Thyroid gland (tissue), 4 donors: ENCODE measurements at places on chromosomes 7 and 10. TPM values are rescaled to one million over a fixed set of nuclear protein-coding genes. Genes with fewer than 3 reads are reported as not detected.

MUC3A gene
- under 0.01 TPM for total RNA-seq

DNA sequence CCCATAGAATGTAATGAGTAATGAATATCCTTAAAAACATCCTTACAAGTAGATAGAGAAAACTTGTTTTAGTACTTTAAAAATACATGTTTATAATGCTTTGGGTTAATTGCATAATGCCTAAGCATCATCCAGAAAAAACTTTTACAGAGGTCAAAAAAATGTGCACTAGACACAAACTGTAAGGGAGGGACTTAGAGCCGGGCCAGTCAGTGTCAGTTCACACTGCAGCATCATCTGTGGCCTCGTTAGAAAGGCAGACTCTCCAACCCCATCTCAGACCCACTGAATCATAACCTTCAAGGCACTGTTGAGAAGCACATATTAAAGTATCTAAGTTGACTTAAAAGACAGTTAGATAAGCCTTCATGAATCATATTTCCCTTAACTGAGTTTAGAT lies 230.1 kb upstream of the PRPS1L1 start:
- no peak for DNase-seq

ZNF425 gene
- 12.8 TPM for total RNA-seq

GRCh38 chr10:44347609-44348400 lies 37.1 kb downstream of the CXCL12 start:
- DNase-seq, result no peak

DCLRE1C gene
- 17.9 TPM for total RNA-seq

- DNase-seq, result no peak
Measured at GRCh38 chr7:836429-836828, 4.2 kb downstream of the SUN1 start.

GRCh38 chr10:132908621-132909295 lies 33.6 kb downstream of the CFAP46 start:
- no peak for DNase-seq

GRCh38 chr7:140267381-140268226 lies 90.8 kb upstream of the KDM7A start:
- no peak for DNase-seq

GRCh38 chr10:11853468-11853867 lies 30.3 kb downstream of the PROSER2 start:
- DNase-seq, result no peak

GRCh38 chr10:46254467-46254866 lies 32.3 kb upstream of the ANTXRL start:
- DNase-seq, result no peak

DNA sequence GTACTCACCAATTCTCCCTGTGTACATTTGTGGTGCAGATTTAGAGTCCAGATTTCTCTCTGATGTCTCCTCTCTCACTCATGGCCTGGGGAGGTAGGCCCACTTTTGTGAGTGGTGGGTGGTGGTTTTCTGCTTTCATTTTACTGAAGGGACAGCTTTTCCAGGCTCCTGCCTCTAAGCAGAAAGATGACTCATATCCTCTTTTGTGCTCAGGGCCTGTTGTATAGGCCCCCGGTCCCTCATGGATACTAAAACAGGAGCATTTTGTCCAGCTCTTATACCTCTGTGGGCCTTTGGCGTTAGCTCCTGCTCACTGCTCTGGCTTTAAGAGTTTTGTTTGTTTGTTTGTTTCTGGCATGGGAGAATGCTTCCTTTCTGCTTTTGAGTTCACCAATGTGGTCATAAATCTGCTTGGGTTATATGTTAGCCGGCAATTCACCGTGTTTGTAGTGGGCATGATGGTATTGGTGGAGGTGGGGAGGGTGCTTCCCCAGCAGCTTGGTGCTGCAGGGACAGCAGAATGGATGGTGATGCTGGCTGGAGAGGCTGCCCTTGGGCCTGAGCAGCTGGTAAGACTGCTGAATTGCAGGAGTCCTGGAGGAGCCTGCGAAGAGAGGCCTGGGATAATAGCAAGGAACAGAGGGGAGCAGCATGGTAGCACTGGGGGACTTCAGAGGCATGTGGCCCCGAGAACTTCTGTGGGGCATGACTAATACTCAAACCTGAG lies 468.7 kb downstream of the RPS24 start:
- DNase-seq, result no peak

MYO1G gene
- 1.2 TPM for total RNA-seq

ITPRID1 gene
- total RNA-seq, result not detected

SERPINE1 gene
- 18.6 TPM for total RNA-seq

ARMC3 gene
- 0.73 TPM for total RNA-seq

SPDYE2 gene
- not detected for total RNA-seq

DNAH11 gene
- total RNA-seq, result 29.9 TPM

HECTD2 gene
- 16.0 TPM for total RNA-seq

- DNase-seq, result no peak
Measured at GRCh38 chr7:55242613-55243012, 122.5 kb upstream of the LANCL2 start.

GRCh38 chr10:27440478-27440877 lies 63.6 kb upstream of the RAB18 start:
- no peak for DNase-seq

- no peak for DNase-seq
Measured at GRCh38 chr7:45638916-45639315, 64.7 kb downstream of the ADCY1 start.

C7orf33 gene
- not detected for total RNA-seq

GRCh38 chr7:55538538-55538937 lies 33.8 kb downstream of the VOPP1 start:
- DNase-seq, result no peak

FGL2 gene
- 66.5 TPM for total RNA-seq

DNA sequence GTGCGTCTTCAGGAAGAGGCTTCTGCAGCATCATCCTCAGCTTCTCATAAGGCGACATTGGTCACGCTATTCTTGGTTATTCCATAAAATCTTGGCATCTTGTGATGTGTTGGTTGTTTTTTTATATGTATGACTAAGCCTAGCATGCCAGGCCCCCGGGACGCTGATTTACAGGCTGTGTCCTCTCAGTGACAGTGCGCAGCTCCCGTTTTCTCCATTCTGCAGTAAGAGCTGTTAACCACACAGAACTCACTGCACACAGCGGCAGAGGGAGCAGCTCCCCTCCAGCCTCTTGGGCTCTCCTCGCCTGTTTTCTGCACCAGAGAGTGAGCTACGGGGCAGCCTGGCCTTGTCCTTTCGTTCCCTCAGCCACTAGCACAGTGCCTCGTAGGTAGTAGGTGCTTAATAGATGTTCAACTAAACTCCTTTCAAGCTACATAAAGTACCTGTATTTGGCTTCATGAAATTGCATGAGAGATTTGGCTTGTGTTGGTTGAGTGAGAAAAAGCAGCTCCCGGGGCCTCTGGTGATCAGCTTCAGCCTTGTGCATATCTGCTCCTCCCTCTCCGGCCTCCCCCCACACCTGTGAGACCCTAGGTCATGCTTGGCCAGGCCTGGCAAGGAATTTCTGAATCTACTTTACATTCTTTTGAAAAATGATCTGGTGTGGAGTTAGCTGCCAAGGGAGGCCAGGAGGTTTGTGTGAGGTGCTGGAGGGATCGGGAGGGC lies 116.2 kb downstream of the WDR37 start:
- DNase-seq, result no peak

DNA sequence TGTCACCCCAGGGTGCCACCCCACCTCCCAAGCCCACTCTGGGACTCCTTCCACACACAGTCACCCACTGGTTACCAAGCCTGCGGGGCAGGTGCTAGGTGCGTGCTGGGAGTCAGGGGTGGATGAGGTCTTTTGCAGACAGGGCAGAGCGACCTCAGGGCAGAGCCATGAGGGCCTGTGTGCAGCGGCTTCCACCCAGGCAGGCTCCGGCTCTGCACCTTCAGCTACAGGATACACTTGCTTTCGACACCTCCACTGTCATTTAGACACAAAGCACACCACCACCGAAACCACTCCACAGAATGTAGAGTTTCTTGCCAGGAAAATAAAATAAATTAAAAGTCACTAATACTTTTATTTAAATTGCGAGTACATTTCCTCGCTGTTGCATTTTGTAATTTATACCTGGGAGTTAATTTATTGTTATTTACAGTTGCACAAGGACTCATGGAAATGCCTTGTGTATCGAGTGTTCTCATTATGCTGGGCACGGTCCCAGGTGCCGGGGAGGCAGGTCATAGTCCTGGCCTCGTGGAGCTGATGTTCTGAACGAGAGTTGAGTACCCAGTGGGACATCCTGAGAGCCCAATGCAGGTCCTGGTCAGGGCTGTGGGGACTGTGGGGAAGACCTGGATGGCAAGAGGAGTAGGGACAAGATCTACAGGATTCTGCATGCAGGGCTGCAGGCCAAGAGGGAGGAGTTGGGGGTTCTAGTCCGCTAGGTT lies 127.8 kb downstream of the CUX1 start:
- DNase-seq, result no peak

GRCh38 chr7:51027106-51027934 lies 244.6 kb upstream of the GRB10 start:
- no peak for DNase-seq

DNA sequence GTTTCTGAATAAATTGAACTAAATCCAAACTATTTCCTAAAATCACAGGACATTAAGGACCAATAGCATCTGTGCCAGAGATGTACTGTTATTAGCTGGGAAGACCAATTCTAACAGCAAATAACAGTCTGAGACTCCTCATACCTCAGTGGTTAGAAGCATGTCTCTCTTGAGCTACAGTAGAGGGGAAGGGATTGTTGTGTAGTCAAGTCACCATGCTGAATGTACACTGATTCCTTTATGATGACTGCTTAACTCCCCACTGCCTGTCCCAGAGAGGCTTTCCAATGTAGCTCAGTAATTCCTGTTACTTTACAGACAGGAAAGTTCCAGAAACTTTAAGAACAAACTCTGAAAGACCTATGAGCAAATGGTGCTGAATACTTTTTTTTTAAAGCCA lies 13.9 kb downstream of the MEST start:
- DNase-seq, result no peak

DNA sequence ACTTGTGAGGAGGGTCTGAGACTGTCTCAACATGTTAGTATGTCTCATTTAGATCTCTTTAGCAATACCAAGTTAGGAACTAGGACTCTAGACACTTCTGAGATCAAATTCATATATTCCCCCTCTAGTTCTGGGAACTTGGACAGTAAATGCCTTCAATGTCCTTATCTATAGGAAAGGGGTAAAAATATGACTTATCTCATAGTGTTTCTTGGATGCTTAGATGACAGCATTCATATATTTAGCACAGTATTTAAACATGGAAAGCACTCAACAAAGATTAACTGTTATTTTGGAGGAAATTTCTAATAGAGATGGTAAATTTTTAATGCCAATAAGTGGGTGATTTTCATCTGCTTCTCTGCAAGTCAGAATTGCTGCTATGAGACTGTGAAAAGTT lies 154.6 kb downstream of the CTNNA3 start:
- no peak for DNase-seq

GRCh38 chr7:130353196-130353595 lies 8.6 kb downstream of the CPA5 start:
- no peak for DNase-seq

RTKN2 gene
- total RNA-seq, result 1.2 TPM

CTTNBP2 gene
- total RNA-seq, result 13.8 TPM

DNA sequence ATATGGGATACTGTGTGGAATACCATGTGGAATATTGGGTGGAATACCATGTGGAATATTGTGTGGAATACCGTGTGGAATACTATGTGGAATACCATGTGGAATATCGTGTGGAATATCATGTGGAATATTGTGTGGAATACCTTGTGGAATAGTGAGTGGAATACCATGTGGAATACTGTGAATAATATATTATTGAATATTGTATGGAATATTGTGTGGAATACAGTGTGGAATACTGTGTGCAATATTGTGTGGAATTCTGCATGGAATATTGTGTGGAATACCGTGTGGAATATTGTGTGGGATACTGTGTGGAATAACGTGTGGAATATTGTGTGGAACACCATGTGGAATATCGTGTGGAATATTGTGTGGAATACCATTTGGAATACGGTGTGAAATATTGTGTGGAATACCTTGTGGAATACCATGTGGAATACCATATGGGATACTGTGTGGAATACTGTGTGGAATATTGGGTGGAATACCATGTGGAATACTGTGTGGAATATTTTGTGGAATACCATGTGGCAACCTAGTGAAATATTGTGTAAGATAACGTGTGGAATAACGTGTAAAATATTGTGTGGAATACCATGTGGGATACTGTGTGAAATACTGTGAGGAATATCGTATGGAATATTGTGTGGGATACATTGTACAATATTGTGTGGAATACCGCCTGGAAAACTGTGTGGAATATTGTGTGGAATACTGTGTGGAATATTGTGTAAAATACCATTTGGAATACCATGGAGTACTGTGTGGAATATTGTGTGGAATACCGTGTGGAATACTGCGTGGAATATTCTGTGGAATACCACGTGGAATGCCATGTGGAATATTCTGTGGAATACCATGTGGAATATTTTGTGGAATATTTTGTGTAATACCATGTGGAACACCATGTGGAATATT lies 133.9 kb upstream of the CHST15 start:
- DNase-seq, result no peak

DDIT4 gene
- total RNA-seq, result 309 TPM

MAGI2 gene
- total RNA-seq, result 29.8 TPM

DNA sequence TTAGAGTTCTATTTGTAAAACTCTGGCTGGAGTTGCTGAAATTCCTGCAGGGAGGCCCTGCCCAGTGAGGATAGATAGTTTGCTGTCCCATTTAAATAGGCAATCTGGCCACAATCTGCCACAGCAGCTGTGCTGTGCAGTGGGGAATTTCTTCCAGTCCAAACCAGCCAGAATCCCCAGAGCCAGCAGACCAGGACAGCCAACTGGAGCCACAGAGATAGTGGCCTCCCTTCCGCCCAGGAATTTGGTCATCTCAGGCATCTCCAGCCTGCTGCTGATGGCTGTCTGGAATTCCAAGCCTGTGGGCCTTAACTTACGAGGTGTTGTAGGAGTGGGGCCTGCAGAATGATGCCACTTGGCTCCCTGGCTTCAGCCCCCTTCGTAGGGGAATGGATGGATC lies 643.4 kb downstream of the DNAJB9 start:
- DNase-seq, result no peak

DNA sequence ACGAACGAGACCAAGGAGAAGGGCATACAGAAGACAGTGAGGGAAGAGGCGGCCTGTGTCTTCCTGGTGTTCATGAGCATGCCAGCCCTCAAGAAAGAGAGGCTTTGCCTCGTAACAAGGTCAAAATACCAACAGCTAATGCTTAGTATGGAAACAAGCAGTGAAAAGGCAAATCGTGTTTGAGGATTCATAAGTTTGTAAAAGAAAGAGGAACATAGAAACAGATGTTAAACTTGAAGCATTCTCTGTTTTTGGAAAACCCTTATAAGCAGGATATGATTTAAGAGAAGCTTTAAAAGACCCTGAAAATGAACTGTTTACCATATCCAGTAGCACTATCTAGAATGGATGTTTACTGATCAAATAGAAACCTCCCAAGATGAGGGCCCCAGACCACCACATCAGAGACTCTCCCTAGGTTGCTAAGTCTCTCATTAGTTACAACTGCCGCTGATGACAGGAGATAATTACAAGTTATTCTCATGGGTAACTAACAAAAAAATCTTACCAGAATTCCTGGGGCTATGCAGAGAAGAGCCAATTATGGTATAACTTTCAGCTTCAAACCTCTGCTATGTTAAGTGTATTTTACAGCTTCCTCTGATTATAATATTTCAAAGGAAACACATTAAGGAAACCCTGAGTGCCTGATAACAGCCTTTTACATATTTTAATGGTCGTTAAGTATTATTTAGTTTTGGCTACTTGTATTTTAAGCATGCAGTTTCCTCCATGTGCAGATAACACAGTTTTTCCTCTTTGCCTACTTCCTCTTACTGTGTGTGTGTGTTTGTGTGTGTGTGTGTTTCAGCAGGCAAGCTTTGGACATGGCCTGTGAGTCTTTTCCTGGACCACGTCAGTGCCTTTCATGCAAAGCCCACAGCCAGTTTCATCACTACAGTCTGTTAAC lies 17.9 kb downstream of the JCAD start:
- no peak for DNase-seq

MPP7 gene
- 37.7 TPM for total RNA-seq
